BE2C (cell line): ENCODE measurements at places on chromosomes 2 and 18.

- DNase-seq, result no peak
These were observed 1.3 kb downstream of the R3HDM1 start for GRCh38 chr2:135532581-135532980.

DNA sequence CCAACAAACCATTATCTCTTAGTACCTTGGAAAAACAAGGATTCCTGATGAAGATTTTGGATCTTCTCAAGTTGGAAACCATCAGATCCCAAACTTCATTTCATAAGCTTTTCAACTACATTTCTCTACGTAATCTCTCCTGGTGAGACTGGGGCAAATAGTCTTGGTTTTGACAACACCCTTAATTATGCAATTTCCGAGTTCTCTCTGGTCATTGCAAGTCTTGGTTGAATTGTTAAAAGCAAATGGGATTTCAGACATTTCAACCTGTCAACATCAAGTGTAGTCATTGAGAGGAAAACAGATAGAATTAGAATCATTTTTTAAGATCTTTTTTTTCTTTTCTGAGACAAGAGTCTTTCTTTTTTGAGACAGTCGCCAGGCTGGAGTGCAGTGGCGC, 26.2 kb downstream of the KLF7 start:
- DNase-seq, result no peak

- no peak for DNase-seq
These were observed 147.0 kb downstream of the GCA start for GRCh38 chr2:162490761-162491470.

DNA sequence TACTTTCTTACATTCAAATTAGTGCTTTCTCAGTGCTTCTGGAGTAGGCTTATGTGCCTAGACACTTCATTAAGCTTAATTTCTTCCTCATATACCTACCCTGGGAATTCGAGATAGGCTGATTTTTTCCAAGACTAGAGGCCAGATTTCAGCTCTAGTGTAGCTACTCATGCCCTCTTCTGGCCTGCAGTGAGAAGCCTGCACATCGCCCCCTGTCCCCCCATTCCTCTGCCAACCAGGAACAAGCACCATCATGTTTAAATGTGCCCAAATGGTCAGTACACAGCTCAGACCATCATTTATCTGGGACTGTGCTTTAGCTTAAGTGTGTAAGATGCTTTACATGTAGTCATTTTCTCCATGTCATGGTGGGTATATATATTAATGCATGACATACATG, 1218.8 kb upstream of the LRRTM1 start:
- DNase-seq, result no peak

DNA sequence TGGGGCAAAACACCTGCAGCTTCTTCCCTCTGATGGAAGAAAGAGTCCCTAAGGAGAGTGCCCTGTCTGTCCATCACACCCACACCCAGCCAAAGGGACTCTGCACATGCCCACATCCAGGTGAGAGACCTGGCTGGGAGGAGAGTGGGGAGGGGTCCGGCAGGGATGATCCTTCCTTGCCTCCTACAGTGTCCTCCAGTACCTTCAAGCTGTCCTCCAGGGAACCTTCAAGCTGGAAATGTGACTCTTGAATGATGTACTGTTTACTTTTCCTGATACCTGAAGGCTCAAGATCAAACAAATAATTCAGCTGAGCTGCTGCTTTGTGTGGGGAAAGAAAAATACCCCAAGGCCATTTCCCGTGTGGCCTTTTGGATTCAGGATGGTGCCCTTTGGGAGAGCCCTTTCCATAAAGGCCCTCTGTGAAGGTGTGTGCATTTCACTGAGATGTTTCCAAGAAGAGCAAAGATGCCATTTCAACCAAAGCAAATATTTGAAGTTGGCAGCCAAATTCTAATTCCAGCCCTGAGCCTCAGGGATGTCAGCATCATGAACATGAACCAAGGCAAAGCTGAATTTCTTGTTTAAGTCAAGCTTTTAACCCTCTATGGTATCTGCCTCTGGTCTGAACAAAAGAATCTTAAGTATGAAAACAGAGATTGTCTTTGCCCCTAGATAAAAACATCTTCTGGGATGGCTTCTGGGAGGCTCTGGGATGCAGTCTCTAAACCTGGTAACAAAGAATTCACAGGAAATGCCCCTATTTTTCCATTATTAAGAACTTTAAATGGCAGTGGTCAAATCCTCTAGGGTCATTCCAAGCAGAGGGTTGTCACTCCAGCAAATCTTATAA, 11.1 kb downstream of the EVA1A start:
- no peak for DNase-seq

- DNase-seq, result no peak
These were observed 16.6 kb downstream of the UGP2 start for GRCh38 chr2:63858291-63858690.
